ENCODE measurements at places on chromosomes 1 and 21.

DNA sequence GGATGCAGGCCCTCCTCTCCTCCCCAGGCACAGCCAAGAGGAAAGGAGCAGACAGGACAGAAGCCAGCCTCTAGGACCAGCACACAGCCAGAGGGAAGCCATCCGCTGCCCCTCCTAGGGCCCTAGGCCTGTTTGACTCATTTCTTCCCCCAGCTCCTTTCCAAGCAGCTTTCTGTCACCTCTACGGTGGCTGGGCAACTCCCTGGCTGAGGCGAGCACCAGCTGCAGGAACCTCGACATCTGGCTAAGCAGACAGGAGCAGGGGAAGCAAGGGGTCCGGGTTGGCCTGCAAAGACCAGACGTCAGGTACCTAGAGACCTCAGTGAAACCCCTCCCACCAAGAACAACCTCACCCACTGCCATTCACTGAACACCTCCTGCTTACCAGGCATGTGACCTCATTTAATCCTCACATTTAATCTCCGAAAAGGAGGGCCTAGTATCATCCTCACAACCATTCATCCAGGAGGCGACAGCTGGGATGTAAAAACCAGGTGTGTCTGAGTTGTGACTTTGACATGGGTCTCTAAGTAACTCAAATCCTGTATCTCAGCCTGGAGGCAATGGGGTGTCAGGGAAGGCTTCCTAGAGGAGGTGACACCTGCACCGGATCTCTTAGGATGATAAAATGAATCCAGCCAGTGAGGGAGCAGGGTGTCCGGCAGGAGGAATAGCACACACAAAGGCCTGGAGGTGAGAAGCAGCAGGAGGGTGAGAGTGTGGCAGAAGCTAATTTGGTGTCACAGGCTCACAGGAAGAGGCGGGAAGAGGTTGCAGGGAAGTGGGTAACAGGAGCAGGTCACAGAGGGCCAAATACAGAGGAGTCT, 5.9 kb downstream of the LRP8 start:
- no peak for DNase-seq

- DNase-seq = no peak
Measured at GRCh38 chr21:46188226-46189212, 4.3 kb upstream of the SPATC1L start.

DNA sequence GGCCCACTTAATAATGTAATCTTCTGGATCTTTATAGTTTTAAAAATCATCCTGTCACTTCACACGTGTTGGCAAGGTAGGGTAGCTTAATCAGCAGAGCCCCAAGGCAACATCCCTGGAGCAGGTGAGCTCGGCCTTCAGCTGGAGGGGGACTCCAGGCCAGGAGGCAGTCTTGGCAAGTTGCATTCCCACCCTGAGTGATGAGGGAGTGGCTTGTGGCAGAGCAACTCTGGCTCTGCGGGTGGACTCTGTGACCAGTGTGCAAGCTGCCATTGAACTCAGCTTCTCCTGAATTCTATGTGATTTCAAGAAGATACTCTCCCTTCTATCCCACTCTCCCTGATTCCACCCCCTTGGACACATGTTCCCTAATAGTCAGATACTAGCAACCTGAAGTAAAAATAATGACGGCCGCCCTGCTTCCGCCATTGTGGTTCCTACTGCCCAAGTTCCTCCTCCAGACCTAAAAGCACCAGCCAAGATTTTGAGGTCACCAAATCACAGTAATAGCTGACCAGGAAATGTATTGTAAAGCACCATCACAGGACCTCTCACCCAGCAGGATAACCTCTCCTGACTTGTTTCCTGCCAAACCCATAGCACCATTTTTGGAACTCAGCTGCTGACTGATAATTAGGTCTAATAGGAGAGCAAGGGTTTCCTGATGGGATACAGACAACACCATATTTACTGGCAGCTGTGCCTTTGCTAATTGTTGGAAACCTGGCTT, 11.5 kb upstream of the LYST start:
- DNase-seq = no peak

GRCh38 chr1:201496296-201496690, 10.6 kb downstream of the CSRP1 start:
- DNase-seq = no peak

GRCh38 chr1:39680751-39681150, 8.8 kb upstream of the NT5C1A start:
- DNase-seq = no peak

GRCh38 chr1:212641956-212642355, 33.4 kb downstream of the ATF3 start:
- no peak for DNase-seq

GRCh38 chr21:36803051-36803645, 104.2 kb downstream of the SIM2 start:
- no peak for DNase-seq

DNA sequence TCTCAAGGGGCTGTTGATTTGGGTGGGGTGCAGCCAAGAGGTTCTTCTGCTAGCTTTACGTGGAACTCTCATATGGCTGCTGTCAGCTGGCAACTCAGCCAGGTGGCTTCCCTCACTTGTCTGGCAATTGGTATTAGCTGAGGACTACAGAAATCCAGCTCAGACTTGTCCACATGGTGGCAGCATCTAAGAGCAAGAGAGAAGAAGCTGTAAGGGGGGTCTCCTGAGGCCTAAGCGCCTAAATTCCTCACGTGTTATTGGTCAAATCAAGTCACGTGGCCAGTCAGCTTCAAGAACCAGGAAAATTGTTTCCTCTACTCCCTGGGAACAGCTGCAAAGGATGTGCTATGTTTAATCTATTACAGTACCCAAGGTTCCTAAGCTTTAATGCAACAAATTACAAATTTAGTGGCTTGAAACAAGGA, 4.2 kb upstream of the DYRK3 start:
- DNase-seq = peak; percentile 6

- no peak for DNase-seq
Measured at GRCh38 chr1:239775466-239775865, 316.2 kb upstream of the FMN2 start.

GRCh38 chr1:67031121-67031858, 22.7 kb downstream of the SLC35D1 start:
- DNase-seq = no peak
